ENCODE measurements at places on chromosomes 1 and 21. TPM values are rescaled to one million over a fixed set of nuclear protein-coding genes. Genes with fewer than 3 reads are reported as not detected.
A peak's percentile ranks its signal among the peaks of the same experiment; 100 is the strongest.

LAMC2 gene
- 1.5 TPM for total RNA-seq

DNA sequence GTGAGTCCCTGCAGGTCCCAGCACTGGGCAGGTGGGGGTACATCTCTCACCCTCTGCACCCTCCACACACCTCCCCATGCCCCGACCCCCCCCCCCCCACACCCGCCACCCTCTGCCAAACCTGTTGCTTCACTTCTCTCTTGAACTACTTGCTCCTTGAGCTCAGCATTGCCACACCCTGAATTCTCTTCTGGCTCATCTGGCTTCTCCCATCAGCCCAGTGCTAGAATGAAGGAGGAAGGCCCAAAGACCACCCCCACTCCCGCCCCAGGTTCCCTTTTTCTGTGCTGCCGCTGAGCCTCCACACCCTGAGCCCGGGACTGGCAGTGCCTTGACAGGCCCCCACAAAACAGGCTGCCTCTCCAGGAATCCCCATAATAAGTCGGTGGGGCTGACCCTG is 6.4 kb upstream of the TNNI1 start:
- no peak for DNase-seq

DNA sequence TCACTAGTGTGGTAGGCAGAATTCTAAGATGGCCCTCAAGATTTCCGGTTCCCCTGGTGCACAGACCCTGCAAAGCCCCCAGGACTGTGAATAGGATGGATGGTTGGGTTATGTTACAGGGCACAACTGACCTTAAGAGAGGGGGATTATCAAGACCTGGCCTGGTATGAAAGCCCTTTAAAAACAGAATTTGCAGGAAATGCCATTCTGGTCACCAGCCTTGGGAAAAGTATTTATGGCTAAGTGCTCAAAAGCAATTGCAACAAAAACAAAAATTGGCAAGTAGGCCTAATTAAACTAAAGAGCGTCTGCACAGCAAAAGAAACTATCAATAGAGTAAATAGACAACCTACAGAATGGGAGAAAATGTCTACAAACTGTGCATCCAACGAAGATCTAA is 144.7 kb upstream of the EDN2 start:
- DNase-seq, result no peak

DNA sequence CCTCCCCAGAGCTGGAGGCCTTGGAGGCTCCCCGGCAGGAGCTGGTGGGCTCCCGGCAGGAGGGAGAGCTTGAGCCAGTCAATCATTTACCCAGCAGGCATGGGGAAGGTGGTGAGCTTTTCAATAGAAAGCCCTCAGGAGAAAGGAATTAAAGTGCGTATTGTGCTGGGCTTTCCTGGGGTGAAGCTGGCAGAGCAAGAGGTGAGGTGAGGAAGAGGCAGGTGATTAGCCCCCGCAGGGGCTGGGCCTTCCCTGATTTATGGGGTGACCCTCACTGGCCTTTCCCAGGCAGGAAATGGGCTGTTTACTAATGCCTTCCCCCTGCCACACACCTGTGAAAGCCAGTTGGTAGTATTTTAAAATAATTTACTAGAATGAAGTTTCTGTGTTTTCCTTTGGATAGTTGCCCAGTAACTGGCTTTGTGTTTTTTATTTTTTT is 25.8 kb downstream of the CLDN14 start:
- peak; percentile 79 for DNase-seq

DNA sequence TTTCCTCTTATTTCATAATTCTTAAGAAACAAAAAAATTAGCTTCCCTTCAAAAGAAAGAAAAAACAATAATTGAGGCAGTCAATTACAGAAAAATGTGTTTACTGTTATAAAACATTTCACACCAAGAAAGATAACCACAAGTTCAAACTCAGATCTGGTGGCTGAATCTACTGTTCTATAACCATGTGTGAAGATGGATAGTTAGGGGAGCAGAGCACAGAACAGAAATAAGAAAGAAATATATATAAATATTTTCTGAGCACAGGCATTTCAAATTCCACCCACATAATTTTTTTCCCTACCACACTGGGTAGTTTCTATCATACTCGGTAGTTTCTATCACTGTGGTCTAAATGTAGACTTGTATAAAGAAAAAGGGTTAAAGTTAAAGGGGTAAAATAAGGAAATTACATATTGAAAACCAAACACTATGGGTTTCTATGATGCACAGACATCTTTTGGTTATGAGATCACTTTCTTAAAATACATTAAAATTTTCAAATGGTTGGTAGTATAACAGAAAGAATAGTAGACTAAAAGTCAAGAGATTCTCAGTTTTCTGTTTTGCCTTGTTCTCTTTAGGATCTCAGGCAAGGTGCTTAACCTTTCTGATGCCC is 10.8 kb downstream of the LYST start:
- no peak for DNase-seq

DNA sequence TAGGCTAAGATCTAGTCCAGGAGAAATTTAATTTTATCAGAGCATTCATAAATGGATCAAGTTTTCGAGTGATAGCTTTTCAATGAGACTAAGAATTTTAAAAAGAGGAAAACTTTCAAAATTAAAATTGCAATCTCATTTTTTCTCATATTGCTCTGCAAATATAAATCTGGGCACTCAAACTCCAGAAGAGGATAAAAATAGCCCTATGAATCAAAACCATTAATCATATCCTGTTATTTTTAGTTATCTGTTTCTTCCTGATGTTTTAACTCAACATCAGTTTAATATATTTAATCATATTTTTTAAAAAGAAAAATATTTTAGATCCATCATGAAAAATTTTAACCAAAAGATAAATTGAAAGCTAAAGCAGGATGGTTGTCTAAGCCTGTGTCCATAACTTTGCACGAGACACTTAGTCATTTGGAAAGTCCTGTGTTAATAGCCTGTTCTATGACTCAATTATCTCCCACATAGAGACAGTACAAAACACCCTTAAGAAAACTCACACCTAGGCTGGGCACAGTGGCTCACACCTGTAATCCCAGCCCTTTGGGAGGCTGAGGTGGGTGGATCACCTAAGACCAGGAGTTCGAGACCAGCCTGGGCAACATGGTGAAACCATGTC is 17.1 kb upstream of the PRRC2C start:
- peak; percentile 45 for DNase-seq

CAMTA1 gene
- total RNA-seq, result 58.4 TPM

IPO9 gene
- 32.5 TPM for total RNA-seq

BEND5 gene
- 0.47 TPM for total RNA-seq
